NCI-H187 (cell line): ENCODE measurements at places on chromosomes 2 and 18.

- no peak for DNase-seq
These were observed 71.1 kb downstream of the LDLRAD4 start for GRCh38 chr18:13289481-13290205.

GRCh38 chr2:156405586-156405985, 30.6 kb upstream of the GPD2 start:
- DNase-seq, result no peak

- DNase-seq, result no peak
These were observed 1509.0 kb downstream of the LRP1B start for GRCh38 chr2:140621583-140622362.

DNA sequence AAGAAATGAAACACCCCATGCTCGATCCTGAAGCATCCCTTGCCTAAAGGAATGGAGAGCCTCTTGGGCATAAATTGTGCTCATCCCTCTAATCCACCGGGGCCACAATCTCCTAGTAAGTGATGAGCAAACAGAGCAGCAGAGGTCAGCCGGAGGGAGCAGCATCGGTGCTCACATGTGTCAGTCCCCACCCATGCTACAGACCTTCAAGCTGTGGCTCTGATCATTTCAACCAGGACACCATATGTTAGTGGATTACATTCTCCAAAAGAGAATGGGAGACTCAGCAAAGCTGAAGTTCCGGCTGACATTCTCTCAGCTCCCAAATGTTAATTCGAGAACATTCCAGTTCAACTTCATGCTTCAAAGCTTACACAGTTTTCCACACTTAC, 75.6 kb downstream of the AAK1 start:
- DNase-seq, result no peak

DNA sequence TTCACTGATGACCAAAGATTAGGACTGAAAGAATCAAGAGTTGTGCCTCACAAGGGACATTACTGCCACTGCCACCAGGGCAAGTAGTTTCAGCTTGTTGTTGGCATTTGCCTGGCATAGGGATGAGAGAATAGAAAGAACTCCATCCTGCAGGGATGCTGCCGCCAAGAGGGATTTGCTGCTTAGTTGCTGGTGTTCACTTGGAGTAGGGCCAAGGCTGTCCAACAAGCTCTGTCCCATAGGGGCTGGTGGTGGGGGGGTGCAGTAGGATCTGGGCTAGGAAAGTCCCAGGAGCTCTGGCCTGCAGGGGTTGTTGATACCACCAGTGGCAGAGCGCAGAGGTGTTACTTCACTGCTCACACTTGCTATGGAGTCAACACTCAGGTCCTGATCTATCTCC, 84.9 kb upstream of the MGAT4A start:
- no peak for DNase-seq

GRCh38 chr2:9736021-9736420, 105.2 kb upstream of the YWHAQ start:
- no peak for DNase-seq

GRCh38 chr2:7338961-7339360, 421.7 kb downstream of the RNF144A start:
- DNase-seq, result no peak

GRCh38 chr2:119246884-119247843, 23.5 kb downstream of the STEAP3 start:
- no peak for DNase-seq

DNA sequence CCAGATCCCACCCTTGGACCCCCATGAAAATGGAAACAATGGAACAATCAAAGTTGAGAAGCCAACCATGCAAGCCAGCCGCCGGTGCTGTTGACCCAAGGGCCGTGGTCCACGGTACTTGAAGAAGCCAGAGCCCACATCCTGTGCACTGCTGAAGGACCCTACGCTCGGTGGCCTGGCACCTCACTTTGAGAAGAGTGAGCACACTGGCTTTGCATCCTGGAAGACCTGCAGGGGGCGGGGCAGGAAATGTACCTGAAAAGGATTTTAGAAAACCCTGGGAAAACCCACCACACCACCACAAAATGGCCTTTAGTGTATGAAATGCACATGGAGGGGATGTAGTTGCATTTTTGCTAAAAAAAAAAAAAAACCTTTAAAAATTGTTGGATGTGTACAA, 26.5 kb upstream of the TXNDC2 start:
- DNase-seq, result no peak

GRCh38 chr2:227198866-227199265, 34.4 kb downstream of the COL4A3 start:
- DNase-seq, result no peak

DNA sequence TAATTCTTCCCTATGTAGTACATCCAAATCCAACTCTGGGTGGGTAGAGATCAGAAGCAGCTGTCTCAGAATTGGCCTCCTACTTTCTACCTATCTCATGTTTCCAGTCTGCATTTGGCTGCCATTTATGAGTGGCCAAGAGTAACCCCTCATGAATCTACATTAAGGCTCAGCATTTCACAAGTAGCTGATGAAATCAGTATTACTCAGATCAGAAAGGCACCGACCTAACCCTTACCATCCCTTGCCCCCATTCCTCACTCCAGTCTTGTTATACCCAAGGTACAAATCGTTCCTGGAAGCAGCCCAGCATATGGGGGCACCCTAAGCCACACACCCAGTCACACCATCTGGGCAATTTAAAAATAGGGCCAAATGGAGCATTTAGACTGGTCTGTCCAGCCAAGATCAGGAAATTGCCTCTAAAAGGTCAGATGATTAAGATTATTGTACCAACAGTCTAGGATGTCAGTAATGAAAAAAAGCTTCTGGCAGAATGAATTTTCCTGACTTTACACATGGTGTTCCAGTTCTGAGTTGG, 37.1 kb downstream of the CD28 start:
- DNase-seq, result no peak

DNA sequence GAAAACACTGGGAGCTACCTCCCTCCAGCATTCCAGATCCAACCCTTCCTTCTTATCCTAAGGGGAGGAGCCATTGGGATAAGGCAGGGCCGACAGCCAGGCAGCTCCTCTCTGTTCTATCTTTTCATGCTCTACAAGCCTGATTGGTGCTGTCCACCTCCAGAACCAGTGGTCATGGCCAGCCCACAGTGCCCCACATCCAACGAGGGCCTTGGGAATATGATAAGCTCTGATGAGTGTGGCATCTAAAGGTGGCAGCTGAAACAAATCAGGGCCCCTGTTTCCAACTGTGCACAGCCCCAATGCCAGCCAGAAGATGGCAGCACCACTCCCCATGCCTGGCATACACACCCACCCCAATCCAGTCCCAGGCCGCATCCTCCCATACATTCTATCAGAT, 329.3 kb downstream of the C1D start:
- DNase-seq, result no peak
